ENCODE measurements at places on chromosomes 4 and X.

DNA sequence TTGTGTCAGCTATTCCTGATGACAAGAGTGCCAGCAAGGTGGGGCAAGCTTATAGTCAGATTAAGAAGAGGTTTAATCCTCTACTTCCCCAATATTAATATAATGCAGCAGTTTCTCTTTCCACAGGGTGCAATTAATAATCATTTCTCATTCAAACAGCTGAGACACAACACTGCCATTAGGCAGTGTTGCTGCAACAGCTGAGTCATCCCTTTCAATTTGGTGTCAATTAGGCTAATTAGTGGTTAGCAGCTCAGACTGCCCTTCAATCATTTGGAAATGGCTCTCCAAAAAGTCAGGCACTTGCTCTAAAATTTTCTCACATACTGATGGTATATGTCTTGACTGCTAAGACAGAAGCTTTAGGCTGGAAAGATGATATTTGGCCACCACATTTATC, 265.7 kb upstream of the FAM241A start:
- DNase-seq, result no peak

DNA sequence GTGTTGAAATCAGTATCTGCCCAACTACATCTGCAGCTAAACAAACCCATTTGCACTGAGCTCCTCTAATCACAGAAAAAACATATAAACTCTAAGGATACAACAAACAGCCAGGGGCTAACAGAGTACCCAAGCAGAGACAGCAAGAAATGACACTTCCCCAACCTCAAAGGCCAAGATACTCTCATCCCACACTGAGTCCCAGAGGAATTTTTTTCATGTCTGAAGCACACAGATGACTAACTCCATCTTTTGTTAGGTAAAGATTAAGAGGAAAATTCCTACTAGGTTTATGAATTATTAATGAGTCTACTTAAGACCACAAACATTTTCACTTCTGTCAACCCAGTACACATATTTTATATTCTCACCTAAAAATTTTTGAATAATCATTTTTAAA, 31.6 kb downstream of the SEPSECS start:
- DNase-seq, result no peak

- no peak for DNase-seq
Measured at GRCh38 chr4:61374447-61374891, 174.3 kb downstream of the ADGRL3 start.

DNA sequence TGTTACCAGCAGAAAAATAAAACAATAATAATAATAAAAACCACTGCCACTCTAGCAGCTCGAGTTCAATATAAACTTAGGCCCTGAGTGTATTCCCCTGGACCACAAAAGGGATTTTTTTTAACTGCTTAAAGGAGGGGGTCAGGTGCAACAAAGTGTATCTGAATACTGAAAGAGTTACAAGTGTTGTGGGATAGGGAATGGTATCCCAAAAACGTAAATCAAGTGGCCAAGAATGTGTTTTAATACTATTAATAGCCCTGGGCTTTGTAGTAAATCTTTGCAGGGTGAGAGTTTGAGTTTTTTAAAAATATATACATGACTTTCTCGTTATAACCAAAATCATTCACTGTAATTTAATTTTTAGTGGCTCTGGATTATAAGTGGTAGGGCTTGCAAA, 860.1 kb upstream of the INTU start:
- DNase-seq, result no peak

GRCh38 chr4:81651243-81651899, 179.7 kb upstream of the RASGEF1B start:
- DNase-seq, result no peak

GRCh38 chr4:11931266-11931820, 502.6 kb upstream of the HS3ST1 start:
- DNase-seq, result no peak

- DNase-seq, result no peak
Measured at GRCh38 chr4:91170768-91171167, 1043.6 kb downstream of the CCSER1 start.

DNA sequence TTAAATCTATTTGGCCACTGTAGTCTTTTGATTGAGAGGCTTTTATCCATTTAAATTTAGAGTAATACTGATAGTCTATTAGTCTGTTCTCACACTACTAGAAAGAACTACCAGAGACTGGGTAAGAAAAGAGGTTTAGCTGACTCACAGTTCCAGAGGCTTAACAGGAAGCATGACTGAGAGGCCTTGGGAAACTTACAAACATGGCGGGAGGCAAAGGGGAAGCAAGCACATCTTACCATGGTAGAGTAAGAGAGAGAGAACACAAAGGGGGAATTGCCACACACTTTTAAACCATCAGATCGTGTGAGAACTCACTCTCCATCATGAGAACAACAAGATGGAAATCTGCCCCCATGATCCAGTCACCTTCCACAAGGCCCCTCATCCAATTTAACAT, 410.9 kb downstream of the PDGFC start:
- DNase-seq, result no peak

- no peak for DNase-seq
Measured at GRCh38 chrX:15221321-15221720, 48.6 kb downstream of the ASB9 start.
